ENCODE measurements at places on chromosomes 1 and 21. TPM values are rescaled to one million over a fixed set of nuclear protein-coding genes. Genes with fewer than 3 reads are reported as not detected.

DNA sequence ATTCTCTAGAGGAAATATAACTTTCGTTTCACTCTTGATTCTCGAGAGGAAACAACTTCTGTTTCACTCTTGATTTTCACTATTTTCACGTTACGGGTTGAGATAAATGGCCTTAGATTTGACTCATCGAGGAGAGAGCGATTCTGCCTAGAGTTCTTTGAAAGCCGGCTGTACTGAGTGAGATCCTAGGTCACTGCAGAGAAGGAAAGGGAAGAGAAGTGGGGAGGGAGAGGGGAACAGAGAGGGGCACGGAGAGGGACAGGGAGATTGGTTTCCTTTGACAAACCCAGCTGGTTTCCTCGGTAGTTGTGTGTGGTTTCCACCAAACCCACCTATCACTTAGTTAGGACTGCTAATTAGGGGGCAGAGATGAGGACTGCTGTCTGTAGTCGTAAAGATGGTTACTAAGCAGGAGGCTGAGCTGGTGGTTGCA, 21.6 kb upstream of the GPR137B start:
- DNase-seq = no peak

The TMPRSS15 gene
- total RNA-seq = not detected

DNA sequence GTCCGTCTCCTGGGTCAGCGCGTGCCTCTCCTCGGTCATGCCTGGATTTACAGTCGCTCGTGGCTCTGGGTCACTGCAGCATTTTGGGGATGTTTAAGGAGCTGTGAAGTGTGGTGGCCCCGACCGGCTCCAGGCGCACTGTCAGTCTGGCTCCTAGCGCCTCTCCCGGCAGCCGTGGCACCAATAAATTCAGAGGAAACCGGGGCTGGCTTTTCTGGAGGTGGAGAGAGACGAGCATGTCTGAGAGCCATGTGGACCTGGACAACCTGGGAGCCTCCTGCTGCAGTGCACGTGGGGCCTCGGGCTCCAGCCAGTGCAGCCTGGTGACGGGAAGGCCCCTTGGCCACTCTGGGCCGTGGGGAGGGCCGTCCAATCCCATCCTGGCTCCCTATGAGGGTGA, 17.1 kb downstream of the PLCH2 start:
- peak; percentile 71 for DNase-seq

DNA sequence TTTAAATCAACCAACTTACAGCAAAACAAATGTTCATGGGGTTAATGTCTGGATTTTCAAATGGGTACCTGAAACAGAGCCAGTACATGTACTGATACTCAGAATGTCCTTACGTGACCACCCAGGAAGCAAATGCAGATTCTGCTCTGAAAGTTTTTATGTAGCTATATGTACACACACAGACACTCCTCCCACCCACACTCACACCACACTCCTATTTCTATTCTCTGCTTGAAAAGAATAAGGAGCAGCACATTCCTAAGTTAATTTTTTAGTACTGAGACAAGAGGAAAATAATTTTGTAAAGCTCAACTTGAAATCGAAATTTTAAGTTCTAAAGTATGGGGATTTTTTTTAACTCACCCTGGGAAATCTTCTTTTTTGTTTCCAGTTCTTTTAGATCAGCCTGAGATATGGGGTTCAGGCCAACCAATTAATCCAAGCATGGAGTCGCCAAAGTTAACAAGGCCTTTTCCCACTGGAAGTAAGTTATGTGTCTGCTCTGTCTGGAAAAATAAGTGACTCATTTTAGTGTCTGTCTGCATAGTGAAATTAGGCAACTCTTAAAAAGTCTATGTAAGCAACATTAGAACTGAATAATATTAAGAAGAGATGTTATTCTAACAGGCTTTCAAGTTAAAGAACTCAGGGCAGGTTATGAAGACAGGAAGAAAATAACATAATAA, 75.5 kb upstream of the DYNLT5 start:
- DNase-seq = no peak

GRCh38 chr1:179805291-179806195, 62.5 kb downstream of the FAM163A start:
- DNase-seq = no peak

- peak; percentile 29 for DNase-seq
Measured at GRCh38 chr1:174982971-174983689, 16.6 kb upstream of the CACYBP start.

The NTRK1 gene
- 0.22 TPM for total RNA-seq

DNA sequence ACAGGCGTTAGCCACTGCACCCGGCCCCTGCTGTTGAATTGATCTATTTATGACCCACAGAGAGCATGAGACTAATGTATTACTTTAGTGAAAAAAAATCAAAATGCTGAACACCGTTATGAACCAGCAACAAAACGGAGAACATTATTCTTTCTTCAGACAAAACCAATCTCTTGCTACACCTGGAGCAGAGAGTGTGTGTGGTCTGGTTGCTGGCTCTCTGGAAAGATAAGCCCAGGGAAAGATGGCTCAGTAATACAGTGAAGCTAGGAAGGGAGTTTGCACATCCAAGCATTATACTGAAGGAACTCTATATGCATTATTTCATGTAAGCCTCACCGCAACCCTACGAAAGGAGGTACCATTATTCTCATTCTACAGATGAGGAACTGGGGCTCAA, 117.0 kb downstream of the GLUL start:
- DNase-seq = no peak

The ZSCAN20 gene
- total RNA-seq = 6.5 TPM

GRCh38 chr1:65703853-65704252, 88.8 kb upstream of the PDE4B start:
- no peak for DNase-seq

The ACTL8 gene
- total RNA-seq = 1.4 TPM

The DENND2C gene
- total RNA-seq = 1.7 TPM

The PADI4 gene
- total RNA-seq = 0.62 TPM

The GBP2 gene
- total RNA-seq = 0.04 TPM

DNA sequence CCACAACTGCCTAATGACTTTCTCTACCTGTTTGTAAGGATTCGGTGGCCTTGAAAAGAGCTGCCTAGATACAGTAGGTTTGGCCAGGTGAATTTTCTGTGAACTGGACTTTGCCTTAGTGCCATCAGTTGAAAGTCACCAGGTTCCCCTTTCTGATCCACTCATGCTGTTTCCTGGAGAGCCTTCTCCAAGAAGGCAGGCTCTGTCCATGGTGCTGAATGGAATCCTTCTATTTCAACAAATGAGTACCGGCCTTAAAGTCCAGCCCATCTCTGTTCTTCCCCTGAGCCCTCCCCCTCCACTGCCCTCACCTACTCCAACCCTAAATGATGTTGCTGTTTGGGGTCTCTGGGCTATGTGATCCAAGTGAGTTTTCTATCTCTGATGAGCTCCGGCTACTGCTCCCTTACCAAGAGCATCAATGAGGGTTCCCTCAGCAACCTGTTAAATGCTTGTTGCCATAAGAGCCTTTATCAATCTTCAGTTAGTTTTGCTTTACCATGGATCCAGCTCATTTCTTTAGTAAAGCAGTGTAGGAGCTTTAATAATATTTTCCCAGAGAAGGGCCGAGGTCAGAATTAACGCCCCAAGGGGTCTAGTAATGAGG, 500.4 kb downstream of the PTPRU start:
- DNase-seq = peak; percentile 76

DNA sequence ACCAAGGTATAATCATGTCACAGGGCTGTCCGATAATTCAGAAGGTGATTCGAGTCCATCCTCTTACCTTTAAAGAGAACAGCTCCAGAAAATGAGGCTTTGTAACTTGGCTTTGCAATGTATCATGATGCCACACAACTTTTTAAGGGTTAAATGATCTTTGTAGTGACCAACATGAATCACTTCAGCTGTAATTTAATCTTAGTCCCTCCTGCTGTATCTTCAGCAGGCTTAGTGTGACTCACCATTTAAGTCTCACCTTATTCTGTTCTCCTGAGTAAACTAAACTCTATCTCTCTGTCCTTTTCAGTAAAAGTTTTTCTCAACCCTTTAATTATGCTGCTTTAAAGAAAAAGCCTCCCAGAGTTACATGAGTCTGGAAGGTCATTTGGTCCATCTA, 1.9 kb upstream of the HIVEP3 start:
- DNase-seq = no peak

The MNDA gene
- not detected for total RNA-seq

- DNase-seq = peak; percentile 85
Measured at GRCh38 chr1:153598309-153599172, 14.4 kb downstream of the S100A16 start.

The HSD3B1 gene
- not detected for total RNA-seq

DNA sequence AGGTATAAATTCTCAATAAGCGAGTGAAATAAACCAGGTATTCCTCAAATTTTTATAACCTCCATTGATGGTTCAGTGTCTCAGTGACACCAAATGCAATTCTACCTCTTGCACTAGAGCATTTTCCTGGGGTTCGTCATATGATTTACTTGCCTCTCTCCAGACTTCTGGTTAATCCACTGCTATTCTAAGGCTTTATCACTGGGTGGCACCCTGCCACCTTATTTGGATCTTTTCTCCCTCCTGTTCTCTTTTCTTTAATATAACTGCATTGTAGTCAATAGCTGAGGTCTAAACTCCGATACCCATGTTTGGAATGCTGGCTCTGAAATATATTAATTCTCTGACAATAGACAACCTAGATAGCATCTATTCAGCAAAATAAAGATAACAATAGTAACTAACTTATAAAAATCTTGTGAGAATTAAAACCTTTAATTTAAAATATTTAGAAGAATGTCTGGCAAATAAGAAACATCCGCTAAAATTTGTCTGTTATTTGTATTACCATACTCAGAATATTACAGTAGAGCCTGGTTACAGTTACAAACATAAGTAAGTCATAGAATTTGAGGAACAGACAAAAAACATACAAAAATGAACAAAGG, 436.4 kb downstream of the PLA2G4A start:
- peak; percentile 8 for DNase-seq

The ZBTB8OS gene
- 64.8 TPM for total RNA-seq

GRCh38 chr1:240189386-240189989, 97.8 kb downstream of the FMN2 start:
- peak; percentile 50 for DNase-seq

- DNase-seq = peak; percentile 80
Measured at GRCh38 chr21:36704281-36704957, 5.5 kb downstream of the SIM2 start.

The TMEM269 gene
- total RNA-seq = 1.1 TPM

The PAQR6 gene
- total RNA-seq = 11.5 TPM

DNA sequence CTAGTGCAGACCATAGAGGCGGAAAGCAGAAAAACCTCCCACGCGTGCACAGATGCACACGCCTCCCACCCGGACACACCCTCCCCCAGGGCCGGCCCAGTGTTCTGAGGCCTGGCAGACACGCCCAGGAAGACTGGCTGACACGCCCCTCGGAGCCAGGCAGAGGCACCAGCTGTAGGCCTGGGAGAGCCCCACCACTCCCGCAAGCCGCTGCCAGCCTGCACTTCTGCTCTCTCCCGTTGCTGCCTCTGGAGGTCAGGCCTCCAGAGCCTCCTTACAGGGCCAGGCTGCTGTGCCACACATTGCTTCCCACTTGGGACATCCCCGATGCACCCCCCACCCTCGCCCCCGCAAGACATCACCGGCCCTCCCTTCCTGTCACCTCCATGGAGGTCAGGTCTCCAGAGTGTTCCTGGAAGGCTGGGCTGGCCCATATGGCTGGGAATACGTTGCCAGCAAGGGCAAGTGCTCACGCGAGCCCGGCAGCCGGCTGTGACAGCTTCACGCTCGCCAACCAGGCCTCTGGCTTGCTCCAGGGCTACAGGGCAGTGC, 40.4 kb downstream of the CASZ1 start:
- peak; percentile 77 for DNase-seq

GRCh38 chr1:90393025-90393424, 324.1 kb downstream of the BARHL2 start:
- DNase-seq = no peak

DNA sequence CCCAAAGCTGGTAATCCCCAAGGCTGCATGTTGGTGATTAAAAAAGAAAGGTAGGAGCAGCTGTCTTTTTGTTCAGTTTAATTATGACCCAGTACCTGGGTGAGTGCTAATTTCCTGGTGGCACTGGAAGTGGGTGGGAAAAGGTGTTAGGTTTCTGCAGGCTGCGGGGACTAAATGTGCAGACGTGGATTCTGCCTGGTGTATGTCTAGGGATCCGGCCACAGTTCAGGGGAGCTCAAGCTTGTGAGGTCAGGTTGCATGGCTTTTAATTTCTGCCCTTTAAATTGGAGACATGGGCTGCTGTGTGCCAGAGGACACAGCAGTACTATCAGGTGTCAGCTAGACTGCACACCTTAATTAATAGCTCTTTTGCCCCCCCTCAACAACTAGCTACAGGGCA, 20.3 kb upstream of the TBX19 start:
- DNase-seq = no peak

DNA sequence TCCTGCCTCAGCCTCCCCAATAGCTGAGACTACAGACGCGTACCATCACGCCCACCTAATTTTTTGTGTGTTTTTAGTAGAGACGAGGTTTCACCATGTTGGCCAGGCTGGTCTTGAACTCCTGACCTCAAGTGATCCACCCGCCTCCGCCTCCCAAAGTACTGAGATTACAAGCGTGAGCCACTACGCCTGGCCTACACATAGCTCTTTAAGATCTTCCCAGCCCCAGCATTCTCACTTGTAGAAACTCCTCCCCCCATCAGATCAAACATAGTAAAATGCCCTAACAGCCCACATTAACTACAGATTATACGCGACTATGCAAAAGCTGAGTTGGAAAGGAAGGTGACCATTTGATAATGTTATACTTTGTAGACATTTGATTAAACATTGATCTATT, 634.8 kb downstream of the MATN1 start:
- no peak for DNase-seq

DNA sequence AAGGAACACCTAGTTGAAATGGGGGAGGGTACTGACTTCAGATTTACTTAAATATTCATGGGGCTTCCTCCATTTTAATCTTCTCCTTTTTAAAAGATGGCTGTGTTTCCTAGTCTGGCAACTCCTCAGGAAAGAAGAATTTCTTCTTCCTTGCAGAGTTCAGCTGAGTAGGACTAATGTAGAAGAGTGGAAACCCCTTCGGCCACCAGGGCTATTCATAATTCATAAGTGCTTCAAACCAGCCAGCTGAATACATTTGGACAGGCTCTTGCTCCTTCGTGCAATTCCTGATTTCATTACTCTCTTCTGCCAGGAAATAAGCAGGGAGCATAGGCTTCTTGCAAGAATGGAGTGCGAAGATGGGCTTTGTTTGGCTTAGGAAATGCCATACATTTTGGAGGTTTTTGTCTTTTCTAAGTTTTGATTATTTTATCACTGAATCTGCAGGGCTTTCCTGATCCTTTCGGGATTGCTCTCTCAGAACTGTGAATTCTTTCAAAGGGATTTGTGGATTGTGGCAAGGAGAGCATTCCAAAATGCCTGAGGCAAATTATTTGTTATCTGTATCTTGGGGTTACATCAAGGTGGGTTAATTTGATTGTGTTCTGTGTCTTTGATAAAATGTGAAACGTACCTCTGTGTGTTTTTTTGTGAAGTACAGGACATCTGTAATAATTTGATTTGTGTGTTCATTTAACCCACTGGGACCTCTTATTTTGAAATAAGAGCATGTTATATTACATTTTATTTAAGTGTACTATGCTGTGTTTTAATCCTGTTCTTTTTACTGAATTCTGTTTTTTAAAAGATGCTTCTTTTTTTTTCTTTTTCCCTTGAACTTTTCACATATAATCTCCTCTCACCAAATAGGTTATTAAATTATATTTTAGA, 179.4 kb upstream of the SGIP1 start:
- no peak for DNase-seq

- DNase-seq = peak; percentile 44
Measured at GRCh38 chr1:13699510-13699909, 478 bp upstream of the PRDM2 start.

Measured in H7 (cell line).